ENCODE measurements at places on chromosomes 1 and 21. TPM values are rescaled to one million over a fixed set of nuclear protein-coding genes. Genes with fewer than 3 reads are reported as not detected.

DNA sequence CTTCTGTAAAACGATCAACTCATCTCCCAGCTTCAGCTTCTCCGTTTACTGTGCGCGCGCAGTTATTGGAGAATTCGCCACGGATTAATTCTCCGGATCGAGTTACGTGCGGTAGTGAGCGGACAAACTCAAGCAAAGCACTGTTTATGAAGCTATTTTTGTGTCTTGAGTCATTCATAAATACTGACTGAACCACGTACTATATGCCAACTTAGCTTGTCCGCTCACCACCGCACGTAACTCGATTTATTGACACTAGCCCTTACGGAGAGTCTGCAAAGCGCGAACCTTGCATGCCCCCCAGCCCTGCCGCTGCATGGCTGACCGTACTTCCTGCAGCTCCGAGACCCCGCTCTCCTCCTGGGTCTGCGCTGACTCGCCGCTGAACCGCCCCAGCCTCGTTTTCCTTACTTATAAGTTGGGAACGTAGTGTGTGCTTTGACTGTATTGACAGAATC, 773 bp downstream of the CHD1L start:
- no peak for DNase-seq

- no peak for DNase-seq
Observed at GRCh38 chr1:61623852-61624251, 101.1 kb downstream of the TM2D1 start.

DNA sequence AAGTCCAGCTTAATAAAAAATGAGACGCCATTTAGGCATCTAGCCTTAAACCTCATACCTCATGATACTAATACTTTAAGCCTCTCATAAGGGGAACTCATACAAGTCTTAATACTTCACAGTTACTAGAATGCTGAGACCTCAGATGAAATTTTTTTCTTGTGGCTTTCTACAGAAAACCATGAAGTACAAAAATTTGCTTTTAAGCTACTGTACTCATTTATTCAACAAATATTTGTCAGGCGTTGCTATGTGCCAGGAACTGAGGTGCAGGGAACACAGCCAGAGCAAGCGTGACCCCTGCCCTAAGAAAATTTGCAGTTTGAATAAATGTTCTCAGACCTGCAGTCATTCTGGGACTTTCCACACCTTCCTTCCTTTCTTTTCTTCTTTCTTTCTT, 150.6 kb downstream of the MRPL39 start:
- DNase-seq, result no peak

GRCh38 chr1:46153732-46154131, 21.2 kb upstream of the TSPAN1 start:
- DNase-seq, result no peak

GRCh38 chr1:54475946-54476516, 69.8 kb upstream of the SSBP3 start:
- no peak for DNase-seq

GRCh38 chr1:111605576-111605975, 14.0 kb upstream of the RAP1A start:
- DNase-seq, result no peak

DNA sequence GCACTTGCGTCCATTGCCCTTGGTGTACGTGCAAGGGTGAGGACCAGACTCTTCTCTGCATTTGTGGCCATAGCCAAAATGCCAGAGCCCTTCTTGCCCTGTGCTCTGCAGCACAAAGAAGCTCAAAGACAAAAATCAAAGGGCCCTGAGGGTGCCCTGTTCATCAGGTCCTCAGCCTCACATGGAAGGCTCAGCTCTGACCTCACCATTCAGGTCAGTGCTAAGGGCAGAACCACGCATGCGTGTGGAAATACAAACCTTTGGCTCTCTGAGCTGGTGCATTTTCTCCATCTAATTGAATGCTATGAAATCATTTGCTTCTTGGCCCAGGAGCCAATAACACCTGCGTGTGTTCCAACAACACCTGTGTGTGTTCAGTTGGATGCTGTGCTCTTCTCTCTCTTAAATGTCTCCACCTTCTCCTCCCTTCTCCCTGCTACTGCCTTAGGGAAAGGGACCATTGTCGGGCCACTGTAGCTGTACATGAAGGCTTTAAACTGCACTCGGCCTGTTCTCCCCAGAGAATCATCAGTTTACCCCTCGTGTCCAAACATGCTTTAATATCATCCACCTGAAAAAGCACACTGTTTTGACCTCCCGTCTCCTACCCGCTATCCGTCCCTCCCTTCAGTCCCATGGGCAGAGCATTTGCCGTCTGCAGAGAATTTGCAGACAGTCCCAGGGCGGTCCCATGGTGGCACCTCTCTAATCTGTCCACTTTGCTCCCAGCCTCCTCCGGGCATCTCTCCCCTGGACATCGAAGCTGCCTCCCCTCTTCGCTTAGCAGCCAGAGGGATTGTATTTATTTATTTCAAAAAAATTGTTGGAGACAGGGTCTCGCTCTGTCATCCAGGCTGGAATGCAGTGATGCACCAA, 60.6 kb downstream of the EVA1C start:
- no peak for DNase-seq

The OR14C36 gene
- not detected for total RNA-seq
